Urinary bladder (tissue), 4 donors: ENCODE measurements at places on chromosomes 2 and 18. TPM values are rescaled to one million over a fixed set of nuclear protein-coding genes. Genes with fewer than 3 reads are reported as not detected.

DNA sequence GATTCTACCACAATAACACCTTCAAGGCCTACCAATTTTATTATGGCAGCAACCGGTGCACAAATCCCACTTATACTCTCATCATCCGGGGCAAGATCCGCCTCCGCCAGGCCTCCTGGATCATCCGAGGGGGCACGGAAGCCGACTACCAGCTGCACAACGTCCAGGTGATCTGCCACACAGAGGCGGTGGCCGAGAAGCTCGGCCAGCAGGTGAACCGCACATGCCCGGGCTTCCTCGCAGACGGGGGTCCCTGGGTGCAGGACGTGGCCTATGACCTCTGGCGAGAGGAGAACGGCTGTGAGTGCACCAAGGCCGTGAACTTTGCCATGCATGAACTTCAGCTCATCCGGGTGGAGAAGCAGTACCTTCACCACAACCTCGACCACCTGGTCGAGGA, 17.1 kb downstream of the APCDD1 start:
- DNase-seq: no peak

GRCh38 chr2:141133883-141134282, 996.9 kb downstream of the LRP1B start:
- no peak for DNase-seq

- no peak for DNase-seq
Measured at GRCh38 chr2:25306777-25307368, 34.9 kb downstream of the DNMT3A start.

GRCh38 chr2:77370511-77370910, 151.7 kb downstream of the LRRTM4 start:
- DNase-seq: no peak

- DNase-seq: no peak
Measured at GRCh38 chr2:131493199-131493968, 1.2 kb upstream of the MZT2A start.

The PTH2R gene
- total RNA-seq: 0.69 TPM

DNA sequence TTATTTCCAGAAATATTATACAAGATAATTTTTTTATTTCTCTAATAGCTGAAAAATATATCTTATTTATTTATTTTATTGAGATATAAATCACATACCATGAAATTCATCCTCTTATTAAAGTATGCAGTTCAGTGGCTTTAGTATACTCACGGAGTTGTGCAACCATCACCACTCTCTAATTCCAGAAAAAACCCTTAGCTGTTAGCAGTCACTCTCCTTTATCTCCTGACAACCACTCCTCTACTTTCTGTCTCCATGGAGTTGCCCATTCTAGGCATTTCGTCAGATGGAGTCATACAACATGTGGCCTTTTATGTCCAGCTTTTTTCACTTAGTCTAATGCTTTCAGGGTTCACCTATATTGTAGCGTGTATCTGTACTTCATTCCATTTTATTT, 66.5 kb downstream of the TCF7L1 start:
- DNase-seq: no peak

GRCh38 chr2:215662715-215663114, 226.8 kb upstream of the FN1 start:
- no peak for DNase-seq

- DNase-seq: no peak
Measured at GRCh38 chr2:100395532-100396350, 21.7 kb downstream of the CHST10 start.

DNA sequence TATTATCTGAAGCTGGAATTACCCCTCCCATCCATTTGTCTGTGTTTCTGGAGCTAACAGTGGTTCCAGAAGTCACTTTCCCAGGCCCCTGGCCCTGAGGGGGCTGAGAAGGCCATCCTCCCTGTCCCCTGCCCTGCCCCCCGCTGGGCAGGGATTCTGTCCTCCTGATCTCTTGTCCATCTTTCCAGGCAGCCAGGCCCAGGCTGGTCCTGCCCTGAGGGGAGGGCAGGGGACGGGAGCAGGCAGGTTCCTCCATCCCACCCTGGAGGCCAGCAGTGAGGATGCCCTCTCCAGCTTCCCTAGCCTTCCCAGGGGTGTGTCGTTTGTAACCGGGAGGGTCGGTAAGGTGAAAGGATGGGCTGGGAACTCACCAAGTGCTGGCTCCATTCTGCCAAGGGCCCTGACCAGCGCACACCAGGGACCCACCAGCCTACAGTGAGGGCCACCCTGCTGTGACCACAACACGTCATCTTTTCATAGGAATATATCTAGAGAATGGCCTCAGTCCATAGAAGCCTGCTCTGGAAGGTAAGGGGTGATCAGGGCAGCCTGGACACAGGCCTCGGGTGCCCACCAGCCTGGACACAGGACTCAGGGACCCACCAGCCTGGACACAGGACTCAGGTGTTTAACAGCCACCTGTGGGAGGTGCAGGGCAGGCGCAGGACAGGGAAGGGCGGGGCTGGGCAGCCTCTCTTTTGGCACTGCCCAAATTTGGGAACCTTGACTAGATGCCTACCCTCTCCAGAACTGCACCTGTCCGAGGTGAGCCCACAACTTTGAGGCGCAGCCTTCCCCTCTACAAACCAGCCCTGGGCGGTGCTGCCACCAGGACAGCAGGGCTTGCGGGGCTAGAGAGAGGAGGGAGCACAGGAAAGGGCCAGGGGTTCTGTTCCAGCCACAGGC, 35.8 kb upstream of the GPC1 start:
- no peak for DNase-seq

DNA sequence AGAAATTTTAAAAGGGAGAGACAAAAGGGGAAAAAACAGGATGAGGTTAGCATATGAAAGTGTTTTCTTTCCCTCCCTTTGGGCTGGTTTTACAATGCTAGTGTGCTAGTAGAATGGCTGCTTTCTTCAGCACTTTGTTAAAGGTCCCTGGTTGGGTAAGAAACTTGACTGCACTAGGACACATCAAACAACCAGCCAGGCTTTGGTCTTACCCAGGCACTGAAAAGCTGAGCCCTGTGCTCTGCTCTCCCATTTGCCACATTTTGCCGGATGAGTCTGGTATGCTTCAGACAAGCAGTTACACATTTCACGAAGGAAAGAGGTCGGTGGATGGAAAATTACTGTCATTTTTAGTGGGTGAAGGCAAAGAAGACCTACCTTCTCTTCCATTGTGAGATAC, 242.0 kb downstream of the DPP10 start:
- no peak for DNase-seq
